Cardiac muscle cell (in vitro differentiated cells and primary cell): ENCODE measurements at places on chromosomes 5 and 9. TPM values are rescaled to one million over a fixed set of nuclear protein-coding genes. Genes with fewer than 3 reads are reported as not detected.
A peak's percentile ranks its signal among the peaks of the same experiment; 100 is the strongest.

DNA sequence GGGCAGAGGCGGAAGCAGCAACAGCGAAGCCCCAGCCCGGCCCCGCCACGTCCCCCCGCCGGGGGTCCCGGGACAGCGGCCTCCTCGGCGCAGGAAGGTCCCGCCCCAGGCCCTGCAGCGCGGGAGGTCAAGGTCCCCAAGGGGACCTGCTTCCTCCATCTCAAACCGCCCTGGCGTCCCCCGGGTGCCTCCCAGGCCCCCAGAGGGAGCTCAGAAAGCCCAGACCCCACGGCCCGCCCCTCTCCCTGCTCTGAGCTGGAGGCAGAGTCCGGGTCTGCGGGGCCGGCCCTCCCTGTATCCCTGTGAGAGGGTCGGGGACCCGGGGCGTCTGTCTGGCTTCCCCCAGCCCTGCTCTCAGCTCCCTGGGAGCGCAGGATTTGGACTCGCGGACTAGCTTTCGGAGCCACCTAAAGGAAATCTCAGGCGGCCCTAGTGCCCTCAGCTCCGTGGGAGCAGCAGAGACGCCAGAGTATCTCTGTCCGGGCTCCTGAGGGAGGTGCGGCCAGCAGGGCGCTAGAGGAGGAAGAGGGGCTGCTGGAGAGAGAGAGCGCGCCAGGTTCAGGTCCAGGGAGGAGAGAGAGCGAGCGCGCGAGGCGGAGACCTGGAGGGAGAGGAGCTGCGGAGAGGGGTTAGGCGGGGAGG is 30.7 kb downstream of the EXOC3 start:
- DNase-seq: peak; percentile 38

- DNase-seq: no peak
These were observed 129.2 kb downstream of the LIFR start for GRCh38 chr5:38426986-38427950.

GRCh38 chr9:125380406-125380805 is 118.8 kb downstream of the GAPVD1 start:
- DNase-seq: no peak

LRRC19 gene
- 0.21 and 0.44 TPM in 2 replicates for polyA plus RNA-seq

DNA sequence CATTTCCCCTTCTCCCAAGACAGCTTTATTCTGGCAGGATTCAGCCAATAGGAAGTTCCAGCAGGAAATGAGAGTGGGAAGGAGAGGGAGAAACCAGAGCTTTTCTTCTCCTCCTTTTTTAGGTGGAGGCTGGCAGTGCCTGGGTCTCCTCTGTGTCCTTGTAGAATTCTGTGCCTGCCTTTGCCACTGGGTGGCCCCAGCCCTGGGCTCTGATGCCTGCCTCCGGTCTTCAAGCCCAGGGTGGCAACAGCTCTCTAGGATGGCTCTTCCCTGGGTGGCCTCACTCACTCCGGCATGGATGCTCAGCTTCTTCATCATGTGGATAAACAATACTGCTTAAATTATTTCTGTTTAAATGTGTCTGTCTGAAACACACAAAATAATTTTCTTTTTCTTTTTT is 694.8 kb downstream of the SEMA5A start:
- DNase-seq: no peak

TMEM171 gene
- polyA plus RNA-seq: not detected in 2 replicates

TSLP gene
- polyA plus RNA-seq: 0.78 and 1.4 TPM in 2 replicates

PAX5 gene
- polyA plus RNA-seq: 0.14 TPM in 1 of 2 replicates, not detected in the other

DNA sequence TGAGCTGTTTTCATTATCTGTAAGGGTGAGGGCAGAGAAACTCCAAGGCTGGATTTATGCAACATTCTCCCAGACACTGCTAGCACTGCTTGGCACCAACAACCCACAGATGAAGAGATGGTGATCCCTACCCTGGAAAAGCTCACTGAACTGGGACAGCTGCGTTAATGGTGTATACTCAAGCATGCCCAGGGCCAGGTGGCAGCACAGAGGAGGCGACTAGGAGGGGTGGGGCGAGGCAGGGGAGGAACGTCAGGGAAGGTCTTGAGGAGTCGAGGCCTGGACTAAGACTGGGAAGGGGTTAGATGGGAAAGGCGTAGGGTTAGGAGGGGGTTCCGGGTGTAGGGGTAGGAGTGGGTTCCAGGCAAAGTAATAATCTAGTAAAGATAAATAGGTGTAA is 73.1 kb upstream of the TBC1D9B start:
- DNase-seq: no peak
